ENCODE measurements at places on chromosomes 13 and 19. TPM values are rescaled to one million over a fixed set of nuclear protein-coding genes. Genes with fewer than 3 reads are reported as not detected.
A peak's percentile ranks its signal among the peaks of the same experiment; 100 is the strongest.

DNA sequence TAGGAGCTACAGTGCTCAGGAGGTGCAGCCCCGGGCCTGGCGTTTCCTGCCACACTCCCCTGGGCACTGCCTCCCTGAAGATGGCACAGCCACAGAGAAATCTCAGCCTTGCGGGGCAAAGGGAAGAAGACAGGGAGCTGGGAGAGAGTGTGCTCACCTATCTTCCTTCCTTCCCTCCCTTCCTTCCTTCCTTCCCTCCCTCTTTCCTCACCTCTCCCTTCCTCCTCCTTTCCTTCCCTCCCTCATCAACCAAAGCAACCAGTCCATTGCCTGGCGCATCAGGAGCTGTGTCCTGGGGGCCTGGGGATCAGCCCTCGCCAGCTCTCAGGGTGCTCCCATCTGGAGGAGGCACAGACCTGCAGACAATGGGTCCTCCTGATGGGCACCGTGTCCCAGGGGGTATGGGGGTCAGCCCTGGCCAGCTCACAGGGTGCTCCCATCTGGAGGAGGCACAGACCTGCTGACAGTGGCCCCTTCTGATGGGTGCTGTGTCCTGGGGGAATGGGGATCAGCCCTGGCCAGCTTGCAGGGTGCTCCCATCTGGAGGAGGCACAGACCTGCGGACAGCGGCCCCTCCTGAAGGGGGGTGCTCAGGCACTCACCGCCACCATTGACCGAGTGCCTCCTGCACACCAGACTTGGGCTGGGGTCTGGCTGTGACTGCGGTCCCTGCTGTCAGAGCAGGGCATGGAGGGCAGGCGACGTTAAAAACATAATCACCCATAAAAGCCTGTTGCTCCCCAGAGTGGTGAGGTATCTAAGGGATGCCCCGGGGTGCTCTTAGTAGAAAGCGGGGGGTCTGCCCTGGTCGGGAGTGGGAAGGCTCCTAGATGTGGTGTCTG, 120.2 kb downstream of the URI1 start:
- peak; percentile 70 for DNase-seq

DNA sequence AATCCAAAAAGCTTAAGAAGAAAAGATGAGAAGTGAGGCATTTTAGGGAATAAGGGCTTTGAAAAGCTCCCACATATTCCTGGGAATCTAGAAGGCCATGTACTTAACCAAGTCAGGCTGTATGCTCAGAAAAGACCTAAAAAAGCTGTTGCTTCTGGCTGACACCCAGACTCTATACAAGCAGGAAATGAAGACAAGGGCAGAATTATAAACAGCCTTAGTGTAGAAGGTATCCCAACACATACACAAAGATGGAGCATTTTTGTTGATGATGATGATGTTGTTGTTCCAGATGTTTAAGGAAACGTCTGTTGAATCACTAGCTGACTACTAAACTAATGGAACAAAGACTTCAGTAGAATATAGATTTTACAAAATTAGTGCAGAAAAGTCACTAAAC, 26.1 kb upstream of the N4BP2L1 start:
- no peak for DNase-seq

DNA sequence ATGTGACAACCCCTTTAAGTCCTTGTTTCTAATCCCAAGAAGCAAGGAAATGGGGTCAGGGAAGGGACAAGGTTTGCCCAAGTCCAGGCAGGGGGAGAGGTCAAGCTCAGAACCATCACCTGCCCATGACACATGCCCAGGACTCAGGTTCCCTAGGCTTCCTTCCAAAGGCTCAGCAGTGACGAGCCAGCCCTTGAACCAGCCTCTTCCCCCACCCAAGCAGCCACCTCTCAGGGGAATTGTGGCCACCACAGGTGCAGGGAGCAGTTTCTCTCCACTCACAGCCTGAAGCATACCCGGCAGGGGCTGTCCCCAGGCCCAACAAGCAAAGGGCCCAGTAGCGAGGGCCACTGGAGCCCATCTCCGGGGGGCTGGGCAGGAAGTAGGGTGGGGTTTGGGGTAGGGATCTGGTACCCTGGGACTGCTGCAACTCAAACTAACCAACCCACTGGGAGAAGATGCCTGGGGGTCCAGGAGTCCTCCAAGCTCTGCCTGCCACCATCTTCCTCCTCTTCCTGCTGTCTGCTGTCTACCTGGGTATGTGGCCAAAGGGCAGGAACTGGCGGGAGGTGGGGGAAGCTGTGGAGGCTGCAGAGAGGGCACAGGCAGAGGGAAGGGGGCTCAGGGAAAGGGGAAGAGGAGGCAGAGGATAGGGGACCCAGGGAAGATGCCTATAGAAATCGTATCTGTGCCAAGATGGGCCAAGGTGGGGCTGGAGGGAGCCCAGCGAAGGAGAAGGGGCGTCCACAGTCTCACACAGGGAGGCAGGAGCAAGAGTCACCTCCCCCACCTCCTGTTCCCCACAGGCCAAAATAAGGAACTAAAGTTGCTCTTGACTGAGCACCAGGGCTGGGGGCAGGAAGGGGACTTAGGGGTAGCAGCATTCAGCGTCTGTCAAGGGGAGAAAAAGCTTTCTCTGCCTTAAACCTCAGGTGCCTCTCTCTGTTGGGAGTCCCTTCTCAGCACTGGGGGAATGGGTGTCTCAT, at the start of gene CD79A:
Gene CD79A (plus strand): TSS at position 433 of the 986 bp plus-strand sequence. CDS start 26 bp downstream, at position 459.
- DNase-seq: no peak

DNA sequence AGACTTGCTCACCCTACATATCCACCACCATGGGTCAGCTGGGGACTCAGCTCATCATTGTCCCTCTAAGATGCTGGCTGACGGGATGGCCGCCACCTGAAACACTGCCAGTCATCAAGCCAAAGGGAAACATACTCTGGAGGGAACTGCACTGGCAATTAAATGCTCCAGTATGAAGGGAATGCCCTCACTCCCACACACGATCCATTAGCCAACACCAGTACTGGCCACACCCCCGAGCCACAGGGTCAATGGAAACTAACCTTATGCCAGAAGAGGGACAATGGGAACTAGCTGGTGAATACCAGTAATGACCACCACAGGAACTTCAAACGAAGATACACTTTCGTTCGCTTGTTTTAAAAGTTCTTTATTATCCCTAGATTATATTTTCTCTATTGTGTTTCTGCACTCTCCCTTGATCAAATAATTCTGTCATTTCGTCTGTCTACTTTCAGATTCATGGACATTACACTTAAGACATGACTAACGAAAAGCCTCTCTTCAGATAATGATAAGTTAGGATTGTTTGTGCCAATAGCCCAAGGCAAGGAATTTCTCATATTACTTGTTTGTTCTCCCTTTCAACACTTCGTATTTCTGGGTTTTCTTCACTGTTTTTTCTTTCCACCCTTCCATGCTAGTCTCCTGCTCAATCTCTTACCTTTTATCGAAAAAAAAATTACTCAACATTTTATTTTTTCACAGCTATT, 1.7 kb upstream of the ZNF507 start:
- DNase-seq: no peak

DNA sequence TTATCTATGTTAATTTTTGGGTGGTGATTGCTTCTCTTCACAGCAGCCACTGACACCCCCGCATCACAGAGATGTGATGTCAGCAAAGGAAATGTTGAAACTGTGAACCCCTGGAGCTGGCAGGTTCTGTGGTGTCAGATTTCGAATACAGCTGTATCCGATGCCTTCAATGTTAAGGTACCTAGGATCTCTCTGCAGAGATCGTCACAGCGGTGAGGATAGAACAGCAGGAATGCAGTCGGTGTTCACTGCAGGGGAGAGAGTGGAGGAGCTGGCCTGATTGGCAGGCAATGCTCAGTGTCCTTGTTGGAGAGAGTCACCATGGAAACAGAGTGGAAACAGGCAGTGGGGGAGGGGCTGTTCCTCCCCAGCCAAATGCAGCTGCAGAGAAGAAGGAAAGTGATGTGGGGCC, 79.5 kb upstream of the ZNF835 start:
- no peak for DNase-seq

GRCh38 chr13:40350283-40350992, 316.0 kb downstream of the FOXO1 start:
- no peak for DNase-seq

ELAVL3 gene
- total RNA-seq: 1.2 TPM

DNA sequence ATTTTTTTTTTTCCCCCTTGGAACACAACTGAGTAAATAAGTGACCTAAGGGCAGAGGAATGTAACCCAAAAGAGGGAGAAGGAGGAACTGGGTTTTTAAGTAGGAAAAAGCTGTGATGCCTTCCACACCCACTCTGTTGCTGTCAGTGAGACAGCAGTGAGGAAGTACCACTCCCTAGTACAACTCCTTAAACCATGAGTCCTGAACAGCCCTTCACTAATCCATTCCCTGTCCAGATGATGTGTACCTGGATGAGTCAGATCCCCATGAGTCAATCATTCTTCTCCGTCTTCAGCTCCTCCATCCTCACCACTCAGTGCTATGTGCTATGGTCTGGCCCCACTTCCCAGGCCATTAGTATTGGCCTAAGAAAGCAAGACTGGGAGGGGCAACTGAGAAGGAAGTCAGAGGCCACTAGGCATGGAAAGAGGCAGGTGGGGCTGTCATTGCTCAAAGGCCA, 12.9 kb upstream of the CXCL17 start:
- no peak for DNase-seq

TNFRSF19 gene
- total RNA-seq: 10.3 TPM

KASH5 gene
- total RNA-seq: not detected

TYROBP gene
- total RNA-seq: 68.5 TPM

DOCK6 gene
- 65.8 TPM for total RNA-seq

- no peak for DNase-seq
Observed at GRCh38 chr19:45173816-45174215, 4.2 kb downstream of the TRAPPC6A start.

- no peak for DNase-seq
Observed at GRCh38 chr13:41458761-41459431, 1.5 kb downstream of the RGCC start.

GRCh38 chr19:18951721-18952281, 10.8 kb upstream of the HOMER3 start:
- DNase-seq: no peak

- no peak for DNase-seq
Observed at GRCh38 chr13:67120872-67121531, 109.1 kb downstream of the PCDH9 start.

FCER2 gene
- total RNA-seq: not detected

SYNGR4 gene
- total RNA-seq: not detected

GRCh38 chr19:436413-436950, 24.4 kb downstream of the SHC2 start:
- DNase-seq: no peak

GRCh38 chr13:57627663-57628062, 3.9 kb upstream of the PCDH17 start:
- no peak for DNase-seq

DNA sequence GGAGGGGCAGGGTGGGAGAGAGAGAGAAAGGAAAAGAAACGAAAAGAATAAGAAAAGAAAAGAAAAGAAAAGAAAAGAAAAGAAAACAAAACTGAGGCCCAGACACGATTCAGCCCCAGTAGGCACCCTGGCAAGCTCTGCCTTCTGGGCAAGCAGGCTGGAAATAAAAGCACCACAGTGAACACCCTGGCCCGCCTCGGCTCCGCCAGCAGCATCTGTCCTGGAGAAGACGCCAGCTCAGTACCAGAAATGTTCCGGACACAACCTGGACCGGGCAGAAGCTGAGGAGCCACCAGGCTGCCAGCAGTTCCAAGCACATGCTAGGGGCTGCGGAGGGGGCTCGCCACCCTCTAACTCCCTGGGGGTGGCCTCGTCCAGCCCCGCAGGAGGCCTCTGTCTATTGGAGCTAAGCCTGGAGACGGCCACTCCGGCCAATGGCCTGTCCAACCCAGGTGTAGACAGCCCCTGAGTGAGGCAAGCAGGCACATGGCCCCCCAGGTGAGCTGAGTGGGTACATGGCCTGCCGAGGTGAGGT, 11.4 kb upstream of the CPAMD8 start:
- DNase-seq: no peak

- DNase-seq: no peak
Observed at GRCh38 chr19:37950471-37951175, 43.6 kb downstream of the SIPA1L3 start.

DNA sequence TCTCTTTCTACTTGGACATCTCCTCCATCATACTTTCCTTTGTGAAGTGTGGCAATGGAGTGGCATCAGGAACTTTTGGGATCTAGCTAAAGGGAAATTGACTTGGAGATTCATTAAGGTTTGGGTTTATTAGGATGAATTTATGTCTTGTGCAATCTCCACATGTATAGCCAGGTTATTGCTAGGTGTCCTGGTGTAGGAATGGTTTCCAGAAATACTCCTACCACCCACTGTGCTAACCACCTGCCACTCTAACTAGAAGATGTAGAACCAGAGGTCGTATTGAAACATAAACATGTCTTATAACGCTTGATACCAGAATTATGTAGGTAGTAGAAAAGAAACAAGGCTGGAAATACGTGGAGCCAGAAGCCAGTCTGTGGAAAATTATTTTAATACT, 38.1 kb upstream of the MED4 start:
- no peak for DNase-seq

DNA sequence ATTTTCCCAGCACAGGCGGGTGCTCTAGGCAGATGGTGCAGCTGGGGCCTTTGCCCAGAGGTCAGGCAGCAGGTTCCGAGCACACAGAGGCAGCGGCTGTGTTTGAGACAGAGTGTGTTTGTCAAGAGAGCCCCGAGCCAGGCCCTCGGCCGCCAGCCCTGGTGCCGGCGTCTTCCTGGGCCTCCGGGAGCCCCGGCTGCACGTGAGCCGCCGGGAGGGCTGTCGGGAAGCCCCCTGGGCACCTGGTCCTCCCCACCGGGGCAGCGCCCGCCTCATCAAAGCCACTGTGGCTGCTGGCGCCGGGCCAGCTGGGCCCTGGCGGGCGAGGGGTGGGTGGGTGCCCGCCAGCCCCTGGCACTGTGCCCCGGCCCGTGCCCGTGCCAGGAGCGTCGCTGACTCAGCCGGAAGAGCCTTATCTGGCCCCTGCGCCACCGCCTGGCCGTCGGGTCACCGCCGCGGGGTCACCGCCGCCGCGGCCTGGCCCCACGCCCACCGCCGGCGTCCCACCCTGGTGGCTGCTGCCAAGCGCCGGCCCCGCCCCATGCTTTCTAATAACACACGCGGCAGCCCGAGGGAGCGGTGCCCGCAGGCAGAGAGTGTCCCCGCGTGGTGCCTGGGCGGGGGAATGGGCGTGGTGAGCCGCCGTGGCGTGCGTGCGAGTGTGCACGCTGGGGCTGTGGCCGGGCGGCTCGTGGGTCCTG, 14.9 kb downstream of the ARID3A start:
- no peak for DNase-seq

MYPOP gene
- 13.8 TPM for total RNA-seq

- DNase-seq: no peak
Observed at GRCh38 chr19:18417250-18418028, 1.8 kb upstream of the SSBP4 start.

- DNase-seq: no peak
Observed at GRCh38 chr19:6087074-6087571, 23.2 kb downstream of the RFX2 start.

- DNase-seq: no peak
Observed at GRCh38 chr19:16327911-16328823, 3.5 kb downstream of the KLF2 start.

Data from vagina (tissue), 2 donors.